Common myeloid progenitor, CD34-positive (primary cell): ENCODE measurements at places on chromosomes 2 and 18.

DNA sequence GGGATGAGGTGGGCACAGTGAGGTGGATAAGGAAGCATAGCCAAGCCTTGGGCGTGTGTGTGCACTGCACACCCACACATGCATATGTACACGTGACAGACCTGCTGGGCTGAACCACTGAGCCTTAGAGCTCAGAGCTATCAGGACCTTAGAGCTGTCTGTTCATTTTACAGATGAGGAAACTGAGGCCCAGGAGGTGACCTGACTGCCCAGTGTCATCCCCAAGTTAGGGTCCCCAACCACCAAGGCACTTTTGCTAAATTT lies 8.2 kb upstream of the SNED1 start:
- no peak for DNase-seq

DNA sequence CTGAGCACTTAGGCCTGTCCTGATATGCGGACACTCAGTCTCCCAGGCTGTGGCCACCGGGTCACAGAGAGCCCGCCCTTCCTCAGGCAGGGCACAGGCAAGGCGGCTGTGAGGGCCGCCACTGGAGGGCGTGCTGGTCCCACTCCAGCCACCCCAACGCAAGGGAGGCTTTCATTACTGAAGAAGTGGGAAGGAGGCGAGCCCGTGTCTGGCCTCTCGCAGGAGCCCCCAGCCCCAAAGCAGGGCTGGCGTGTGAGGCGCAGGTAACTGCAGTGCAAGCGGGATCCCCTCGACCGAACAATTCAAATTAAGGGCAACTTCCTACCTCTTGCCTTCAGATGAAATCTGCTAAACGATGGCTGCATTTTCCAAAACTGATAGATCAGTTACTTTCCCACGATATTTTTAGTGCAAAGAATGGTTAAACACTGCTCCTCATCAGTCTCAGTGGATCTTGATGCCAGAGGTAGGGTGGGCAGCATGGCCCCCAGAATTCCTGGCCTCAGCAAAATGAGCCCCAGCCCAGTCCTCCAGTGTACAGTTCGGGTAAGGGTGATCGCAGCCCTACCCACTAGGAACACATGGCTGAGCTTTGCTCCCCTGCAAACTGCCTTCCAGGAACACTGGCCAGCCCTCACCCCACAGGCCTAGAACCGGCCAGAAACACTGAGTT lies 97.2 kb downstream of the SEPTIN10 start:
- peak; percentile 50 for DNase-seq

DNA sequence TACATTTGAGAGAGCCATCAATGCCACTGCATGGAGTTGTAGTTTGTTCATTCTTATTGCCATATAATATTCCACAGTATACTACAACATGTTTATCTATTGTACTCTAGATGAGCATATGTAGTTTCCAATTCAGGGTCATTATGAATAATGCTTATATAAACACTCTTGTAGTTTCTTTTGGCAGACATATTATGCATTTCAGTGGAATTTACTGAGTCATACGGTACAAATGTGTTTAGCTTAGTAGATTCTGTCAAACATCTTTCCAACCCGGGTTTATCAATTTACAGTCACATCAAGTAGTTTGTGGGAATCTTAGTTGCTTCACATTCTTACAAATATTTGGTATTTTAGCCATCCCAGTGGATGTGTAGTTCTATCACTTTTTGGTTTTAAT lies 161.1 kb downstream of the KCNH7 start:
- DNase-seq: no peak

DNA sequence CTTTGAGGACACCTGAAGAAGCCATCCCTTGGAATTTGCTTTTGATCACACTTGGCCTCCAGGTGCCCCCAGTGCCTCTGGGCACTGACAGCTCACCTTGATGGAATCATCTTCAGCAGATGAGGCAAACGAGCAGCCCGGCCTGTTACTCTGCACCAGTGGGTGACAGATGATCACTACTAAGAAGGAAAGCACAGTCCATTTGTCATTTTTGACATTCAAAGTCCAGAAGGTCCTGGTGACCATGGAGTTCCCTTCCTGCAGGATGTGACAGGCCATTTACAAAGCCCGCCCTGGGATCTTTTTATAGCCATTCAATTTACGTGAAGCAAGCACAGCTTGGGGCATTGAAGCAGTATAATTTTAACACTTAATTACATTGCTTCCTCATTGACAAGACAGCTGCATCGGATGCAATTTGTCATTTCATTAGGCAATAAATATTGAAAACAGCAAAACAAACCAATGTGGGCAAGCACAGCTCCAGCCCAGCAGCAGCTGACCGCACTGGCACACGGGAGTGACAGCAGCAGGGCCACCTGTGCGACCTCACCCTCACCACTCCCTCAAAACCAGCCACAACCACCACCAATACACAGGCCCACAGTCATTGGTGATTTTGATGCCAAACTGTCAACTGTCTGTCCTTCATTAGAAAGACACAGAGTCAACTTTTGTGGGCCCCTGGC lies 76.0 kb upstream of the SLC66A3 start:
- no peak for DNase-seq

DNA sequence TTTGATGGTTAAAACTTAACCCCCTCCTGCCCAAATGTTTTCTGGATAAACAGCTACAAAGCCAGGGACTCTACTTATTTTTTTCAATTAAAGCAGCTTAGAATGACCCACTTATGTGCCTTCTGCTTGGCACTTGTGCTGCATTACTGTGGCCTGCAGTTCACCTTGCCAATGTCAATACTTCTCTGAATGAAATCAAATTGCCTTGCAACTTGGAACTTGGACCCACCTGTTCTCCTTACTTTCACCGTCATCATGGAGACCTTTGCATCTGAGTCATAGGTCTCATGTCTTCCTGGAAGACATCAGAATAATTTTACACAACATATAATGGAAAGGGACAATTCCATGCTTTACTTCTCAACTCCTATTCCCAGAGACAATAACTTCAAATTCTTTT lies 92.1 kb upstream of the FHL2 start:
- no peak for DNase-seq

DNA sequence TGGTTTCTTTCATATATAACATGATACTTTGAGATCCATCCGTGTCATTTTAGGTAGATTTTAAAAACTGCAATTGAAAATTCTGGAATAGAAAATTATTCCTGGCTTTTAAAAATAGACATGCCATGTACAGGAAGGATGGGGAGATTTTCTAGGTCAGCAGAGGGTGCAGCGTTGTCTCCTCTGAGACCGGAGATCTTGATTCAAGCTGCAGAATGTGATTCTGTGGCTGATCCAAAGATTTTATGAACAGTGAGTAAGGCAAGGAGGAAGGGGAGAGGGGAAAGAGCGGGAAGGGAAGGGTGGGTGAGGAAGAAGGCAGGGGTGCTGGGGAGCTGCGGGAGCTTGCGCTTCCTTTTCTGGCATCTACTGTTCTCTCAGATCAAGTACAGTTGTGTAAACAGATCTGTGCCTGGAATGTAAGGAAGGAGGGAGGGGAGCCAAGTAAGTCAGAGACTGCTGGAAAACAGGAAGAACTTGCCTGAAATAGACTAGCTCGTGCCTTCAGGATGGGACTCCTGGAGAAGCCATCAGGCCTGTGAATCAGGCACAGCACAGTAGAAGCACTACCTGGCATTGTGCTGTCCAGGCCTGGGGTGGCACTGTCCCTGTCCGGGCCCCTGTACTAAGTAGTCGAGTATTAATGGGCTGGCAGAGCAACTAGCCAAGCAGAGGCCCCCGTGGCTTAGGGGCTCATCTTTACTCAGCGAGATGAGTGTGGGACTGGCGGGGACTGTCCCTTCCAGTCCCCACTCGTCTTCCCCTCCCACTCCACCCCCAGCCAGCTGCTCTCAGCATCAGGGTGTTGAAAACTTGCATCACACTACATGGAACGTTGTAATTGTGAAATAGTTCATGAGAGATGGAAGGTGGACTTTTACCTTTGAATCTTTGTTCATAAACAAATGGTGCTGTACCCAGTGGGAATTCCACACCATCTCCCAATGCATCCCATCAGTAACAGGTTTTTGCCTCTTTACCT lies 163.5 kb downstream of the UXS1 start:
- DNase-seq: no peak

DNA sequence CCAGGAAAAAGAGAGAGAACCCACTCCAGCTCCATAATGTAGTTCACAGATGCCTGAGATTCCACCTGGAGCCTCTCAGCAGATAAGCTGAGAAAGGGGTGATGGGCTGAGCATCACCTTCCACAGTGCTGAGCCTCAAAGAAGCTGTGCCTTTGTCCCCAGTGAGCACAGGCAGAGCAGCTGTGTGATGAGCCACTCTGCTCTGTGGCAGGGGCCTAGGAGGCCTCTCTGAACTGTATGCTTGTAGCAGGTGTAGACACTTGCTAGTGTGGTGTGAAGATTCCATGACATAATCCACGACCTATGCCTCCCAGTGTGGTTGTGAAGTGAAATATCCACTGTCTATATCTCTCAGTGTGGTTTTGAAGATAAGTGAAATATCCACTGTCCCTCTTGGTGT lies 70.4 kb upstream of the MGAT4A start:
- no peak for DNase-seq

GRCh38 chr2:152330235-152330866 lies 4.6 kb upstream of the FMNL2 start:
- DNase-seq: no peak

DNA sequence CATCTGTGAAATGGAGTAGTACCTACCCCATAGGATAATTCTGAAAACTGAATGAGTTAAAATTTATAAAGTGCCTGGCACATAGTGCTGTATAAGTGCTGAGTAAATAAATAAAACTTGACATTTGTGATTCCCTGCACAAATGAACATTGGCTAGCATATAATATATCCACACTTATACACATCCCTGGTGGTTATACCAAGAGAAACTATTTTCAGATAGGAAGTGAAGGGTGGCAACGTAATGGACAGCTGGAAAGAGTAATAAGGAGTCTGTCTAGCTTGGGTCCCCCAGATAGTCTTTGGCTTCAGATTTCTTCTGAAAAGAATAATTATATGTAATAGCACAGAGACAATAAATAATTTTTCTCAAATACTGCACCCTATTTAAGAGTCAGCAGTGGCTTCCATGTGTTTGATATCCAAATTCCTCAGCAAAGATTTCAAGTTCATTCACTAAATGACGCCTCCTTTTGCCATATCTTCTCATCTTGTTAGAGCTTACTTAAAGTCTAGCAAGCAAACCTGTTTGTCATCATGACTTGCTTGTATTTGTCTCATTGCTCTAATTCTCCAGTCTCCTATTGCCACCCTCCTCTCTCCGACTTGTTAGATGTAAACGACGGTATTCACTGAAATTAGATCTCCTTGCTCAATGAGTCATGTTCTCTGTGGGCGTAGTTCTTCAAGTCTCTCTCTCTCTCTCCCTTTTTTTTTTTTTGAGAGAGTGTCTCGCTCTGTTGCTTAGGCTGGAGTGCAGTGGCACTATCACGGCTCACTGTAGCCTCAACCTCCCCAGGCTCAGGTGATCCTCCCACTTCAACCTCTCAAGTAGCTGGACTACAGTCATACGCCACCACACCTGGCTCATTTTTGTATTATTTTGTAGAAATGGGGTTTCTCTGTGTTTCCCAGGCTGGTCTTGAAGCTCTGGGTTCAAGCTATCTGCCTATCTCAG lies 8.7 kb upstream of the ADGRF3 start:
- DNase-seq: peak; percentile 11

- no peak for DNase-seq
These were observed 663.6 kb upstream of the NRXN1 start for GRCh38 chr2:51695531-51695930.

DNA sequence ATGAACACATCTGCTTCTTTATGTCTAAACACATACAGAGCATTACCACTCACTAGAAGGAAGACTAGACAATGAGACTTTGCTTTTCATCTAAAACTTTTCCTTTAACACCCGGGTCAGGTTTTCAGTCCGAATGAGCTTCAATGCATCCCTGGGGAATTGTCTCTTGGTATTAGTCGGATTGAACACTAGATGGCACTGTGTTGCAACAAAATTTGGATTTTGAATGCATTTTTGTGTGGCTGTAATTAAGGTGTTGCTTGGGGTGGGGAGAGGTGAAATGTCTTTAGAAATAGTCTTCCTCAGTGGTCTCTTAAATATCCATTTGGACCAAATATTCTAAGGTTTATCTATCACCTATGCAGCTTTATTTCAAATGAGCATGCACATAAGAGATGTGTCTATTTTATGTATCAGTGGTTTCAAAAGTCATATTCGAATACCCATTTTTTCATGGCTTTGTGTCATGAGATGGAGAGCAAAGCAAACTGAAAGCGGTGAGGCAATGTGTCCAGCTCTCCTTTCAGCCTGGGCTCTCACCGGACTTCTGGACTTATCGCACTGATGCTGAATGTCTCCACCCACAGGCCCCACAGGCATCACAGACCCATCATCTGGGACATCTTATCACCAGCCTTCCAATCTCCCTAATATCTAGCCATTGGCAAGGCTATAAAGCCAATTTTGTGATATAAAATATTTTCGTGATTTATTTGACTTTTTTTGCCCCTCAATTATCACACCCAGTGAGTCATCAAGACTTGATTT lies 510.3 kb downstream of the RNF144A start:
- DNase-seq: peak; percentile 70

GRCh38 chr18:63552581-63552980 lies 10.4 kb downstream of the SERPINB12 start:
- DNase-seq: no peak

DNA sequence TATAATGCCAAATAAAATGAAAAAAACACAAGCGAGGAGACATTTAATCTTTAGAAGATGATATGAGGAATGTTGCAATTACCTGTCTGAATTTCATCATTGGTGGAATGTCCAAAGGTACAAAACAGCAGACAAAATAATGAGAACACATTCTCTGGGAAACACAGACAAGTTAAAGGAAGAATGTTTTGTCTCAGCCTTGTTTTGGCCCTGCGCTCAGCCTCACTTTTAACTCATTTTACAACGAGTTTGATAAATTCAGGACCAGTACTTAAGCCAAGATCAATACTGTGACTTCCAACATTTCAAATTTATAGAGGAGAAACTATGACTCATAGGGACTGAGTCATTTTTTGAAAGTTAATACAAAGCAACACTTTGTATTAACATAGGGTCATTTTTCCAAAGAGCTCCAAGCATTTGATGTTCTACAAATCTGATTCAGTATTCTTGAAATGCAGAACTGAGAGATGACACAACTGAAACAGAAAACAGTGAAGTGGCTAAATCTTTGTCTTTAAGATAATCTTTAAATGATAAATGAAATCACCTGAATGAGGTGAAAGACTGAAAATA lies 833.2 kb upstream of the CHAC2 start:
- DNase-seq: no peak

DNA sequence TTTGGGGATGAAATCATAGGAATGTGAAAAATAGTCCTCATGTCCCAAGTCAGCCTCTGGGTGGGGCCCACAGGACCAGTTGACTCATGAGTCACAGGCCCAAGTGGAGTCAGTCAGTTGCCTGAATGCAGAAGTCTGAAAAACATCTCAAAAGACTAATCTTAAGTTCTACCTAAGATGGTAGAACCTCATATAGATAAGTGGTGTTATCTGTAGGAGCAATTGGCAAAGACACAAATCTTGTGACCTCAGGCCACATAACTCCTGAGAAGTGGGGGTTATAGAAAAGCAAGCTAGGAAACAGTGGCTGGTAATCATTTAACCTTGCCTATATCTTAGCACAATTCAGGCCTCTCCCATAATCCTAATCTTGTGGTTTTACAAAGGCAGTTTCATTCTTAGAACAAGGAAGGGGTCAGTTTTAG lies 257.1 kb upstream of the SPOPL start:
- no peak for DNase-seq

GRCh38 chr2:98334439-98335078 lies 11.7 kb upstream of the CNGA3 start:
- no peak for DNase-seq

GRCh38 chr2:46550686-46551404 lies 71.5 kb downstream of the TMEM247 start:
- no peak for DNase-seq

- no peak for DNase-seq
These were observed 20.4 kb upstream of the DAPL1 start for GRCh38 chr2:158774681-158775080.

- DNase-seq: peak; percentile 25
These were observed 2.1 kb downstream of the PDIA6 start for GRCh38 chr2:10810202-10811161.
